ENCODE measurements at places on chromosomes 12 and 14.

DNA sequence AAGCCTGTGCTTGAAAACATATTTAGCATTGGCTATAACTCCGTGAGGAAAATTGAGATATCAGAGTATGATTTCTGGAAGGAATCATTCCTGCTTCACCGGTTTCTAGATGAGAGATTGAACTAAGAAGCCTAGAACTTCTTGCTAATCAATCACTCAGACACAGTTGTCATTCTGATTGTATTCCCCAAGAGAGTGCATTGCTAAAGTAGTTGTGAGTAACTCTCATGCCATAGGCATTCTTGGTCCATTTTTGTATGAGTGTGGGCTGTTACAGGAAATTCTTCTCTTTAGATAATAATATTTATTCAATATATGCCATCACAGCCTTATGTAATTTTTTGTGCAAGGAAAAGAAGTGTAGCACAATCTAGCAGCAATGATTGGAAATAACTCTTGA is 893.3 kb upstream of the MDGA2 start:
- H3K4me1 ChIP-seq: no peaks in the 10 kb centered on the region
- no peak overlapping the region for H3K4me3 ChIP-seq
- no peak for DNase-seq
- no peaks in the 10 kb centered on the region for H3K36me3 ChIP-seq

DNA sequence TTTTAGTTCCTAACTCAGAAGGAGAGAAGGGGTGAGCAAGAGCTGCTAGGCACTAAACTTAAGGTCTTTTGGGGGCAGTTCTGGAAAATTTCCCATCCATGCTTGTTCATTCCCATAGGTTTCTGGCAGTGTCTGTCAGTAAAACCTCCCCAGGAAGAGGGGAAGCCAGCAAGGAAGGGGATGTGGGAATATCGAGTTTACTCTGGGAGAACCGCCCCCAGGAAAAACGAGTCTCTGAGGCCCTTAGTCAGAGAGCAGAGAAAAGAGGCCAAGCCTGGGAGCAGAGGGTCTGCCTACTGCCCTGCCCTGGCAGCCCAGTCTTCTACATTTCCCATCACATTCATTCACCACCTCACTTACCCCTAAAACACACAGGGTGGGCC is 55.9 kb downstream of the TMCC3 start:
- H3K36me3 ChIP-seq: no peaks in the 10 kb centered on the region
- no peak overlapping the region for H3K4me3 ChIP-seq
- no peaks in the 10 kb centered on the region for H3K4me1 ChIP-seq
- peaks cover 16% of the 10 kb centered on the region for H3K27me3 ChIP-seq
- DNase-seq: no peak

- H3K4me3 ChIP-seq: no peak overlapping the region
- no peaks in the 10 kb centered on the region for H3K36me3 ChIP-seq
- peaks cover 7% of the 10 kb centered on the region for H3K27me3 ChIP-seq
- peaks cover 10% of the 10 kb centered on the region for H3K4me1 ChIP-seq
- H3K27ac ChIP-seq: no peak overlapping the region
Observed at GRCh38 chr12:7042842-7043241, 17.7 kb upstream of the C1S start.

DNA sequence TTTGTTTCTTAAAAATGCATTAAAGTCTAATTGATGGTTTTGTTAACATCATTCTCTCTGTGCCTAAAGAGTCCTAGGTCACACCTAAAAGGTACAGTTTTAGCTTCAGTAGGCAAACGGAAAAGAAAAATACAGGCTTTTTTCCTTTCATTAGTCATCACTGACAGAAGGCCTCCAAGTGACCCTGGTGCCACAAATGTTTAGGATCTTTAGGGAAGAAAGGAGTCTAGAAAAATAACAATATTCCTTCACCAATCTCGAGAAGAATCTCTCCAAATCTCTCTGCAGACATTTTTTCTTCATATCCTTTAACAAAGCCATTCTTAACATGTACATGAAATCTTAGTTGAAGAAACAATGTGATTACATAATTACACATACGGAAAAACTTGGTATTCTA is 2.0 kb downstream of the DENND5B start:
- peak overlapping the region; percentile 80 for H3K4me3 ChIP-seq
- H3K36me3 ChIP-seq: peaks cover 2% of the 10 kb centered on the region
- DNase-seq: no peak
- H3K27ac ChIP-seq: no peak overlapping the region

DNA sequence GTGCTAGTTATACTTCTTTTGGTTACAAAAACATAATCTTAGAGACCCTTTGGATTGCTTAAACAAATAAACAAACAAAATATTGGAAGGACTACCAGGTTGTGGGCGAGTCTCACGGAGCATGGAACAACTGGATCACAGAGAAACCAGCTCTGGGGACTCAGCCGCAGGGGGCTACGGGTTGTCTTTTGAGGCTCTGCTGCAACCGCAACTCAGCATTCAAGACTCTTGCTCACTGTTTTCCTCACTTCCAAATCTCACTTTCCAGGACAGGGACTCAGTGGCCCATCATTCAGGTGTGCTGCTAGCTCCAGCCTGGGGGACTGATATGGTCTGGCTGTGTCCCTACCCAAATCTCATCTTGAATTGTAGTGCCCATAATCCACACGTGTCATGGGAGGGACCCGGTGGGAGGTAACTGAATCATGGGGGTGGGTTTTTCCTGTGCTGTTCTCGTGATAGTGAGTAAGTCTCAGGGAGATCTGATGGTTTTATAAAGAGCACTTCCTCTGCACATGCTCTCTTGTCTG is 14.0 kb upstream of the SERPINA4 start:
- no peaks in the 10 kb centered on the region for H3K36me3 ChIP-seq
- no peak overlapping the region for H3K27ac ChIP-seq
- H3K4me3 ChIP-seq: no peak overlapping the region
- H3K27me3 ChIP-seq: peaks cover under 1% of the 10 kb centered on the region
- no peak for DNase-seq

GRCh38 chr14:70934084-70934483 is 26.8 kb downstream of the PCNX1 start:
- H3K4me3 ChIP-seq: no peak overlapping the region
- no peaks in the 10 kb centered on the region for H3K27me3 ChIP-seq
- peaks cover 37% of the 10 kb centered on the region for H3K36me3 ChIP-seq
- no peak for DNase-seq
- peaks cover 50% of the 10 kb centered on the region for H3K4me1 ChIP-seq

GRCh38 chr14:58597041-58597440 is 40.7 kb upstream of the DACT1 start:
- no peak overlapping the region for H3K27ac ChIP-seq
- H3K4me3 ChIP-seq: no peak overlapping the region
- H3K4me1 ChIP-seq: peaks cover 31% of the 10 kb centered on the region
- DNase-seq: no peak

Measured in activated T-helper 2 cell treated with anti-CD3 and anti-CD28 coated beads, Interferon-gamma antibody, Interleukin-2, Interleukin-4, amounts not matched to agents 10 μg/mL and 5 μg/mL and 100 μg/mL, durations not matched to agents 14 hours and 24 hours and 36 hours (primary cell).